ENCODE measurements at places on chromosomes 5 and 9.

GRCh38 chr9:112258106-112258505 lies 75.3 kb downstream of the PTBP3 start:
- DNase-seq: no peak

DNA sequence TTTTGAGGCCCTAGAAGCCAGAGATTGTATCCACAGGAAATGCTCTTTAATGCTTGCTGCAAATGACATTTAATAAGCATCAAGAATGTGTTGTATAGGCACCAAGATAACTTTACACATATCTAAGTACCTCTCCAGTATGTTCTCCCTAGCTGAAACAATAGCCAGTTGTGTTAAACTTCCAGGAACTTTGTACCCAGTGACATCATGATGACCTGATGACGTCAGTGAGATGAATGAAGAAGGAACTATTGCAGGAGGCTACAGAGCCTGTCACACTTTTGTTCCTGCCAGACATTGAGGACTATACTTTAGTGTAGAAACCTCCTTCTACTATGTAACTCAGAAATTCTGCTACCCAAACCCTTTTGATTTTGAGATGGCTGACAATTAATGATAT lies 129.8 kb downstream of the CD180 start:
- DNase-seq: no peak

DNA sequence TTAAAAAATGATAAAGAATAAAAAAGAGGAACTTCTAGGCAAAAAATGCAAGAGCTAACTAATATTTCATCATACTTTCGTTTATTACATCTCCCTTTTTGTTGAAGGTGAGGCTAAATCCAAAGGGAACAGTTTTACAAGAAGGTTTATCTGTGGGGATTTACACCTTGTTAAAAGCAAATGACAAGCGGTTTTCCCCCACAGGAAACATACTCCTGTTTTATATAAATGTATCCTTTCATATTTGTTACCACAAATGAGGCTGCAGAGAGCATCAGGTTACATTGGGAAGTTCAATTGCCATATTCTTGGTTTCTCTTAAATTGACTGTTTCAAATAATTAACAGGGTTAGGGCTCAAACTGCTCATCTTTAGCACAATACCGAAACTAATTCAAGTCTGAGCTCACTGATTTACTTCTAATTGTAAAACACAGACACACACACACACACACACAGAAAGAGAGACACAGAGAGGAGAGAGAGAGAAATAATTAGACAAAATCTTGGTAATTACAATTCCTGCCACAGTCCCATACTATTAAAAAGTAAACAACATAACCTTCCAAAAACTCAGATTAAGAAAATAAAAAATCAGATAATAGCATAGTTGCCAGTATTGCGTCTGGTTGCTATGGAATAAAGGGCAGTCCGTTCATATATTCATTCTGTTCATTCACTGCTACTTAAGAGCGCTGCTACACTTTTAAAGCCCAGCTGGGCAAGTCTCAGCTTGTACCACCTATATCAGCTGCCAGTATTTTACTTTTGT lies 17.1 kb downstream of the RFX3 start:
- peak; percentile 6 for DNase-seq

DNA sequence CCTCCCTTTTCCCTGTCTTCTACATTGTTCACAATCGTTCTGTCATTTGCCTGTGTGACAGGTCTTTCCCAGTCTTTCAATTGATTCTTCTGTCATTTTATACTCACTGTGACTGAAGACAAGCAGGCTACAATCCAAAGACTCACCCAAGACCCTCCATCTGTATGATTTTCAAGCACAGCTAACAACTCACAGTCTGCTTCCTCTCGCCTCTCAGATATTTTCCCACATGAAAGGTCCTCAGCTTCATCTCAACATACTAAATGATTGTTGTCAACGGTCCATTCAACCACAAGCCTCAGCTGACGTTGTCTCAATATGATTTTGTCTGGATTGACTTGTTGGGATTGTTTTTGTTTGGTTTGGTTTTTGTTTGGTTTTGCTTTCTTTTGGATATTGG lies 346.5 kb downstream of the NFIB start:
- DNase-seq: no peak

DNA sequence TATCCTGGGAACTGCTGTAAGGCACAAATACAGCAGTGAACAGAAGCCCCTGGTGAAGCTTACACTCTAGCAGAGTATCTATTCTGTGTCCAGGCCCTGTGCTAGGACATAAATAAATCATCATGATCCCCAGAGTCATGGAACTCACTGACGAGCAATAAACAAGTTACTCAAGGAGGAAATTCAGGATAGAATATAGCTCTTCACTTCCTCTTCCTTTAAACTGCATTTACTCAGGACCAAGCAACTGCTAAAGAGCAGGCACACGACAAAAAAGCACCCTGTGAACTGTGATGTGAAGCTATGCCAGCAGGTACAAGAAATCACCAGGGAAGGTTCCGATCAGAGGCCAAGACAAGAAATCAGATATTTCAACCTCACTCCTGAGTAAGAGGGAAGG lies 47.8 kb upstream of the NR5A1 start:
- DNase-seq: no peak

GRCh38 chr9:130638284-130639123 lies 25.9 kb upstream of the PRDM12 start:
- DNase-seq: no peak

GRCh38 chr5:58025809-58026208 lies 434.1 kb downstream of the PLK2 start:
- DNase-seq: no peak

DNA sequence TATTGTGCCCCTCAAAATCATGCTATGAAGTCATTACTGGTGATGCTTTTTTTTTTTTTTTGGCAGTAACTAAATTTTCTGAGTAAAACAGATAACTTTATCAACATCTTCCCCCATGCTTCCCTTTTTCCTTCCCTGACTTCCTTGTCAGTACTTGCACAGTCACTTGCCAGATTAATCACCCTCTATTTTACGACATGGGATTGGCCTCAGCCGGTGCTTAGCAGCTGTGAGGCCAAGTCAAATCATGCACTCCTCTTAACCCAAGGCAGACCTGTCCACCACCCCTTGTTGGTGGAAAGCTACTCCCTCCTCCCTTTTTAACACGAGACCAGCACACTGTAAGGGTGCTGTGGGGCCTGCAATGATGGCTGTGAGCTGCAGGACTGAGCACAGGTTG lies 118.0 kb upstream of the OTULINL start:
- peak; percentile 16 for DNase-seq

- no peak for DNase-seq
These were observed 153.9 kb downstream of the SMC2 start for GRCh38 chr9:104247899-104248460.

GRCh38 chr9:29211580-29212396 lies 1638.5 kb upstream of the C9orf72 start:
- DNase-seq: peak; percentile 69

GRCh38 chr5:97124335-97124734 lies 18.1 kb downstream of the LIX1 start:
- no peak for DNase-seq

GRCh38 chr9:126335837-126336735 lies 9.5 kb downstream of the MVB12B start:
- DNase-seq: no peak

DNA sequence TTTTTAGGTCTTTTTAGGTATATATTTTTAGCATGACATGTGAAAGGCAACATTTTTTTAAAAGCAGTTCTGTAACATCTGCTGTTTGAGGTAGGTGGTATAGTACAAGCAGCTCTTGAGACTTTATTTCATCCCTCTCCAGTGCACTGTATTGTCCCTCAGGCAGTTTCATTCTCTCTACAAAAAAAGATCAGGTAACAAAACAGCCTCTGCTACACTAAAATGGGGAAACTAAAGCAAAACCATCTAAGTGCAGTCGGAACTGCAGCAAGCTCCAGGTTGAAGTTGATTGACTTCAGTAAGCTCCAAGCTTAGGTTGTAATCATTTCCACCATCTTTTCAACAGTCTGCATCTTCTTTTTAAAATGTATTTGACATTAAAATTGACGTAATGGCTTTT lies 195.6 kb downstream of the DEPDC1B start:
- no peak for DNase-seq

DNA sequence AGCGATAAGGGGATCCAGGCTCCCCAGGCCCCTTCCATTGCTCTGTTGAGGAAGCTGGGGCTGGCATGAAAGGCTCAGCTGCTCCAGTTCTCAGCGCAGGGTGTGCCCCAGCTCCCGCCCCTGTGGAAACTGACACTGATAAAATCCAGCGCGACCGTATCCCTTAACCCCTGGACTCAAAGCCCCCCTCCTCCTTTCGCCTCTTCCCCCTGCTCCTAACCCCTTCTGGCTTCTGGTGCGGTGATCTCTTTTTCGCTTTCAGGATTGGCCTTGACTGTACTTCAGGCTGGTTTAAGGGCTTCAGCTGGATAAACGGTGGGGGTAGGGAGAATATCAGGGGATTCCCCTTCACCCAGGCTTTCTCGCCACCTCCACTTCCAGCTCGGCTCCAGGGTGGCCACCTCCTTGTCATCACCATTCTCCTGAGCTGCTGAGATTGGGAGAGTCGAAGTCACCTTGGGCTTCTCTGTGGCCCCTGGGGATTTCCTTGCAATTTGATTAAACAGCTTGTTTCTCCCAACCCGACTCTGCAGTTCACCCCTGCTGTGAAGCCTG lies 843 bp downstream of the BSPRY start:
- no peak for DNase-seq

GRCh38 chr9:82488313-82489200 lies 500.0 kb downstream of the SPATA31D1 start:
- DNase-seq: no peak

GRCh38 chr5:111070272-111071134 lies 1.0 kb upstream of the TSLP start:
- no peak for DNase-seq

- no peak for DNase-seq
These were observed 14.5 kb upstream of the LRRC70 start for GRCh38 chr5:62564101-62564500.

DNA sequence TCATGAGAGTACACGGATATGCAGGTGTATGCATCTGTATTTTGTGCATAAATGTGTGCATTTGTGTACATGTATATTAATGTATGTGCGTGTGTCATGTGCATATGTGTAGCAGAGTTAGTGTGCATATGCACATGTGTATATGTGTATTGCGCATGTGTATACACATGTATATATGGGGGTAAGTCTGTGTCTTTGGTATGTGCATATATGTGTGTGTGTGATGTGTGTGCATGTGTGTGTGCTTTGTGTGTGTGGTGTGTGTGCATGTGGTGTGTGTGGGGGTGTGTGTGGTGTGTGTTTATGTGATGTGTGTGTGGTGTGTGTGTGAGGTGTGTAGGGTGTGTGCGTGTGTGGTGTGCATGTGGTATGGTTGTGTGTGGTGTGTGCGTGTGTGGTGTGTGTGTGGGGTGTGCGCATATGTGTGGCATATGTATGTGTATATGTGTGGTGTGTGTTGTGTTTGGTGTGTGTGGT lies 13.1 kb upstream of the CTSL start:
- no peak for DNase-seq

- DNase-seq: no peak
These were observed 44.3 kb upstream of the F2RL2 start for GRCh38 chr5:76667495-76667894.

- no peak for DNase-seq
These were observed 85.9 kb downstream of the RAI14 start for GRCh38 chr5:34742061-34742460.

DNA sequence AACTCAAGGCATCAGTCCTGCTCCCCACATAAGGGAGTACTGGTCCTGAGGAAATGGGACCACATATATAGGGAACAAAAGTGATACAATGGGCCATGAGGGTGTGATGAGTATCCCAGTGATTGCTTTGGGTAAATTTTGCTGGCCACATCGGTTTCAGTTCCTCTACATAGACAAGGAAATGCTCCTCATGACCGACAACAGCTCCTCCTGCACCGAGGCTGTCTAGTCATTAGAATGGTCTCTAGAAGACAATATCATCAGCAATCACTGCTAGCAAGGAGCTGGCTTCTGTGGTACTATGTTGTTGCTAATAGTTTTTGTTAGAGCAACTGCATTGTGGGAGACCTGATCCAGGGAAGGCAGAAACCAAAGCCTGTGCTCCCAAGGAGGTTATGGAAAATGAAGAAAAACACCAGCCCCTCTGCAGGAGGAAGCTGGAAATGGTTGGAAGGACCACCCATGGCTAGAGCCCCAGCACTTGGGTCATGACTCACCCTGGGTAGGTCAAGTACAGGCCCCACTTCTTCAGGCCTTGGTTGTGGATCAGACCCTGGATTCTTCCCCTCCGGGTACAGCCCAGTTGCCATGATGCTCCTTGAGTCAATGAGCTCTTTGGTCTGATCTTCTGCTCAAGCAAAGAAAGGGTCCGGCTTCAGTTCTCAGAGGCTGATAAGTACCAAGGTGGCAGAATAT lies 3.4 kb upstream of the CTSL start:
- no peak for DNase-seq

All from HEK293T (cell line).